Activated T-helper 1 cell treated with Interleukin-2 at 50 U/mL for 16 hours (primary cell): ENCODE measurements at places on chromosomes 1 and 21.

GRCh38 chr1:93728480-93729131 is 47.0 kb upstream of the BCAR3 start:
- no peak for DNase-seq

GRCh38 chr1:47978486-47978885 is 18.7 kb downstream of the TRABD2B start:
- no peak for DNase-seq

- no peak for DNase-seq
These were observed 707 bp downstream of the PRCC start for GRCh38 chr1:156767879-156768604.

- no peak for DNase-seq
These were observed 369.1 kb downstream of the S1PR1 start for GRCh38 chr1:101605878-101606277.

DNA sequence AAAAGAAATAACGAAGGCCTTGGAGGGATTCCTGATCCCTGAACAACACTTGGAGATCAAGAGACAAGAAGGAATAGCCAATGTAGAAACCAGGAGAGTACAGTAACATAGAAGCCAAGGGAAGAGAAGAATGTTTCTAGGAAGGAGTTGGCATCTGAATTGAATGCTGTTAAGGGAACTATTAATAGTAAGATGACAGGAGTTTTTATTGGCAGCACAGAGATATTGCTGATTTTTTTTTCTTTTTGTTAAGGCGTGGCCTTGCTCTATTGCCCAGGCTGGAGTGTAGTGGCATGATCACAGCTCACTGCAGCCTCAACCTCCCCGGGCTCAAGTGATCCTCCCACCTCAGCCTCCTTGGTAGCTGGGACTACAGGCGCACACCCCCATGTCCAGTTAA is 9.6 kb upstream of the SFT2D2 start:
- no peak for DNase-seq

DNA sequence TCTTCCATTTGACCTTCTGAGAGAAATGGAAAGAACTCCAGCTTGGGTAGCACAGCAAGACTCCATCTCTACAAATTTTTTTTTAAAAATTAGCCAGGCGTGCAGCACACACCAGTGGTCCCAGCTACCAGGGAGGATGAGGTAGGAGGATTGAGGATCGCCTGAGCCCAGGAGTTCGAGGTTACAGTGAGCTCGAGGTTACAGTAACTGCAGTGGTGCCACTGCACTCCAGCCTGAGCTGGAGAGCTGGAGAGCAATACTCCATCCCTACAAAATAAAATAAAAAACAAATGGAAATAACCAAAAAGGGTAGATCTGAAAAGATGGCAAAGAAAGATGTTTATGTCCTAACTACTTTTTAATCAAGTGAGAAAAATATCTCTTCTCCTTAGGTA is 14.5 kb downstream of the POGZ start:
- DNase-seq: no peak

DNA sequence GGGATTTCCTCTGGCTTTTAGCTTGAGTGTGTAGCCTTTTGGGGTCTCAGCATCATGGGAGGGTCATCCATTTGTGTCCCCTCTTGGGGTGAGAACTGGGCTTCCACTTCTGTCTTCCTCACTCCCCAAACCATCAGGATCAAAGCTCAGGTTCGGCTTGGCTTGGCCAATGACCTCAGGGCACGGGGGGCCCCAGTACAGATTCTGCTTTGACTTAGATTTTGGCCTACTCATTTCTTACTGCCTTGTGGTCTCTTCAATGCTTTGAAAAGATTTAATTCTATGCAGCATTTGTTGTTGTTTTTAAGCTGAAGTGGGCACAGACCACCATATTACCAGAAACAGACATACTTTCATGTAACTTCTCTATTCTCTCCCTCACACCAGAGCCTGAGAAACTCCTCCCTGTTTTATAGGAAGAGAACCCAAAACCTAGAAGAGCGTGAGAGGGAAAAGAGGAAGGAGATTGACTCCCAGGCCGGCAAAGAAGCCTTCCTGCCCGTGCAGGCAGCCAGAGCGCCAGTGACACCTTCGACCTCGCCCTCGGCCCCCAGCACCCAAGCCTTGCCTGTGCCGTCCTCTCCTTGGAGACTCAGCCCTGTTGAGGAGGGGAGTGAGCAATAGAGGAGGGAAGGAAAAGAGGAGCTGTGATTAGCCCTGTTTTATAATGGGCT is 1.9 kb upstream of the S100A3 start:
- no peak for DNase-seq

DNA sequence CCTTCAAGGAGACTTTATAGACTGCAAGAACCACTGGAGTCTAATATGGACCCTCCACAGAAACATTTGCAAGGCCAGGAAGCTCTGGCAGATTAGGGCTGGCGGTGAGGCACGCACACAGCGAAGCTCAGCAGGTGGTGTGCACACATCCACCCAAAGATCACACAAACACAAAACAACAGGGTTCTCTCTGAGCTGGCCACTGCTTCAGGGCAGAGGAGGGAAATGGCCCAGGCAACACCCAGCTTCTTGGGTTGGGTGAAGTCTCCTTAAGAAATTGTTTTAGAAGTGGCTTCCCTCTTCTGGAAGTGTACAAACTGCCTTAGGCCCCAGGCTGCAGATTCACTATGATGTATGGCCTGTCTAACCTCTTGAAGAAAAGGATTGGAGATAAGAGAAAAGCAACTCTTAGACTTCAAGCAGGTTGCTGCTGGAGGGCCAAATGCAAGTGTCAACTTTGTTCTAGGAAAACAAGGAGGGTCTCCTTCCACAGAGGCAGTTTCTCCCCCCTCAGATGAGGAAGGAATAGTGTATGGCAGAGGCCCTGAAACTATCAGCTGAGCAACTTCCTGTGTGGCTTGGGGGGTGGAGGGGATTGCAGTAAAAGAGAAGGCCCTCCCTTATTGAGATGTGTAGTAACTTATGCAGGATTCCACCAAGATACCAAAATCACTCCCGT is 2.0 kb downstream of the RCSD1 start:
- DNase-seq: peak; percentile 24

GRCh38 chr1:107480548-107481415 is 339.9 kb downstream of the NTNG1 start:
- no peak for DNase-seq

GRCh38 chr1:109253803-109254620 is 4.7 kb downstream of the CELSR2 start:
- no peak for DNase-seq

- DNase-seq: no peak
These were observed 171.1 kb upstream of the FGGY start for GRCh38 chr1:59125676-59126320.

DNA sequence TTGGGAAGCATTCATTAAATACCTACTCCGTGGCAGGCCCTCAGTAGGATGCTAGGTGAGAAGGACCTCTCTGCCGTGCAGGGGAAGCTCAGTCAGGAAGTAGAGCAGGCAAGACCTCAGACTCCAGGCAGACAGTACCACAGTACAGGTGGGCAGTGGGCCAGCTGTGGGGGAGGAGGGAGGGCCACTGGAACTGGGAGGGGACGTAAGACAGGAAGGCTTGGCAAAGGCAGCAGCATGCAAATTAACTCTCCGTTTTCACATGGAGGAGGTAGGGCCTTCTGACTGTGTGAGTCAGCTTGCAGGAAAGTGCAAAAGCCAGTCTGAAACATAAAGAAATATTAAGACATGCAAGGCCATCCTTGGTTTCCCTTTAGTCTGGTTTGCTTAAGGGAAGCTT is 157.7 kb downstream of the TRIM33 start:
- no peak for DNase-seq

DNA sequence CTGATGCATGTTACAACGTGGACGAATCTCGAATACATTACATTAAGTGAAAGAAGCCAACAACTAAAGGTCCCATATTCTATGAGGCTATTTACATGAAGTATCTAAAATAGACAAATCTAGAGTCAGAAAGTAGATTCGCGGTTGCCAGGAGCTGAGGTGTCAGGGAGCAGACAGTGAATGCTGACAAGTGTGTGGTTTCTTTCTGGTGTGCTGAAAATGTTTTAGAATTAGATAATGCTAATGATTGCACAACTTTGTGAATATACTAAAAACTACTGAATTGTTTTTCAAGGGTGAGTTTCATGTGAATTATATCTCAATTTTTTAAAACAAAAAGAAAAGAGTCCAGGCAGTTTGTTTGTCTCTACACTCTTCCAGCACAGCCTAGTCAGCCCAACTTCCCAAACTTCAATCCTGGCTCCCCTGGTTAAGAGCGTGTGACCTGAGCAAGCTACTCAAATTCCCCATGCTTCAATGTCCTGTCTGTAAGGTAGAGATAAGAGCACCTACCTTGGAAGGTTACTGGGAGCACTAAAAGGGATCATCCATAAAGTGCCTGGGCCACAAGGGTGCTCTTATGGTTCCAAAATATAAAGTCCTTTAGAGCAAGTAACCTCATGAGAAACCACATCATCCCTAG is 20.9 kb downstream of the HLCS start:
- no peak for DNase-seq

DNA sequence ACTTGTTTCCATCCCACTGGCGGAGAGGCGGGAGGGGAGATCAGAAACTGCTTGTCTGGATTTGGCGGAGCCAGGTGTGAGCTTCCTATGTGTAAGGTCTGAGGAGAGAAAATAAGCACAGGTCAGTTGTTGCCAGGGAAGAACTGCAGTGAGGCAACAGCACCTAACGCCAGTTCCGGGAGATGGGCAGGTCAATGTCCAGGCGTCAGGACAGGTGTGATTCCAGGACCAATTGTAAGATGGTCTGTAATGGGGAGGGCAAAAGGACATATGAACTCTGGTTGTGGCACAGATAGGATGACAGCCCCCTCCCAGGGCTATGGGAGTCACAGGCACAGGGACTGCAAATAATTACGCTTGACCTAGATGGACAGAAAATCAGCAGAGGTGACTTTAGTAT is 9.6 kb upstream of the KCNE1 start:
- DNase-seq: no peak

GRCh38 chr1:246725191-246725590 is 982 bp downstream of the SCCPDH start:
- DNase-seq: no peak

DNA sequence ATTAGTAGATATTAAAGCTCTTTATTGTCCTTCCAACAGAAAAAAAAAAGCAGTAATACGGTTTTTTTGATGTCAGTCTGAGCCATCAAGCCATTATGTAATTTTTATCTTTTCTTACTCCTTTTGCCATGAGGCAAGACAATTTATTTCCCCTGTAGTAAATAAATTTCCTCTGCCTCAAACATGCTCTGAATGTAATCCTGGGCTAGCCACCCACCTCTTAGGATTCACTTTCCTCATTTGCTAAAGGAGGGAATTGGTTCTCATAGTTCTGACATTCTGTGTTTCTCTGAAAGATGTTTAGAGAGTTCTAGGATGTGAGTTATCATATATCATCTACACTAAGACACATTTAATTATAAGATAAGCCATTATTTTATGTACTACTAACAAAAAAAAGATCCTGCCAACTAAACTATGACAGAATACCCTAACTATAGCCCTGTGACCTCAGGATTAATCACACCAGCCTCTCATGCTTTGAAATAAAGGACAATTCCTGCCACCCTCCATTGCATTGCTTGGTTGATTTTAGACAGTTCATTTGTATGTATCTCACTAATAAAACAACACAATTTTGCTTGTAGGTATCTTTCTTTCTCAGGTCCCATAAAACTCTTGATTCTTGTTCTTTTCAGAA is 34.0 kb upstream of the RAP1A start:
- DNase-seq: no peak

GRCh38 chr1:26049531-26050247 is 3.8 kb upstream of the SLC30A2 start:
- DNase-seq: no peak

- DNase-seq: no peak
These were observed 67.3 kb downstream of the SLC9A1 start for GRCh38 chr1:27087371-27088220.

- DNase-seq: no peak
These were observed 29.6 kb upstream of the CD84 start for GRCh38 chr1:160608941-160609340.

DNA sequence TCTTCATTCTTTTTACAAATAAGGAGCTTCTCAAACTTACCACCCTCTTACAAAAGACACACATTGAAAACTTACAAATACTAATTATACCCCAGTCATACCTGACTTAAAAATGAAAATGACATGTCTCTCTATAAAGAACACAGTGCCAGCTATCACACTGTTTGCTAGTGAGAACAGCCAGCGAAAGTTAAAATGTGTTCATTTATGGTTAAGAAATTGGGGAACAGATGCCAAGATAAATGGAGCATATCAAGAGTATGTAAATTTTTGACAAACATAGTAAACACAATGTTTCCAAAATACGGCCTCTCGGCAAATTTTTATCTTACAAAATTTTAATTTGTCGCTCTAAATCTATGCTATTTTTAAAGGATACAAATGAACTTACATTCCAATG is 1422.9 kb downstream of the KCNT2 start:
- DNase-seq: no peak

DNA sequence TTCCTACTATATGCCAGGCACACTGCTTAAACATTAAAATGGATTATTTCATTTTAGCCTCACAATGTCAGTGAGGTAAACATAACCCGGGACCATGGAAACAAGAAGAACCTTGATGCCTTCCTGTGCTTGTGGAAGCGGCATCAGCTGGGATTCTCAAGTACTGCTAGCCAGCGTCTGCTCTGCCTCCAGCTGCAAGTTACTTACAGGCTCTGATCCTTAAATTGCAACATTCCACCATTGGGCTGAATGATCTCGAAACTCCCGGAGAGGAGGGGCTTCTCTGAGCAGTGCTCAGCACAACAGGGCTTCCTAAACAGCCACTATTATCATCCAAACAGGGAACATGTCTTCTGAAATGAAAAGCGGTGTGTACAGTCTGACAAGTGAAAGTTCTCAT is 6.7 kb upstream of the MAN1C1 start:
- DNase-seq: no peak
